HFFc6 (cell line): ENCODE measurements at places on chromosomes 5 and 9.

GRCh38 chr5:589173-589572 lies 23.0 kb upstream of the CEP72 start:
- H3K4me3 ChIP-seq, result no peak overlapping the region
- H3K36me3 ChIP-seq, result no peaks in the 10 kb centered on the region
- H3K27ac ChIP-seq, result no peak overlapping the region
- H3K4me1 ChIP-seq, result peaks cover 17% of the 10 kb centered on the region

- no peak overlapping the region for H3K4me3 ChIP-seq
- DNase-seq, result no peak
- peaks cover 9% of the 10 kb centered on the region; the same call in 1 of the 2 replicates for H3K4me1 ChIP-seq
- H3K36me3 ChIP-seq, result no peaks in the 10 kb centered on the region; the same call in 1 of the 2 replicates
Observed at GRCh38 chr9:118990949-118991348, 378.3 kb downstream of the BRINP1 start.

- peak; percentile 13 for DNase-seq
- H3K4me3 ChIP-seq, result no peak overlapping the region
- H3K27me3 ChIP-seq, result no peaks in the 10 kb centered on the region; the same call in none of the 2 replicates
- H3K4me1 ChIP-seq, result peaks cover 48% of the 10 kb centered on the region
Observed at GRCh38 chr5:144332265-144332664, 161.6 kb downstream of the KCTD16 start.

DNA sequence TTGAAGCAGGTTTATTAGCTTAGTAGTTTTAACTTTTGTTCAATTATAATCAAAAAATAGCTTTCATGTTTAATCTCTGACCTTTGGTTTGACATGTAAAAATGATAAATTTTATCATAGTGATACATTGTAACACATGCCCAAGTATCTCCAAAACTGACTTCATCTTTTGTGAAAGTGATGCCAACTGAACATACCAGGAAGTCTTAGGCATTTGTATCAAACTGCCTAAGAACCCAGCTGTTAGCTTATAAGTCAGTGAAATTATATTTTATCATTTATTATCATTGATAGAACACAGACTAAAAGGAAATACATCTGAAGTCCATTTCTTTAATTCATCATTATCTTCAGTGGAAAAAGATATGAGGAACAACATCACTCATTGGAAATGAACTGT lies 39.1 kb downstream of the NIPBL start:
- H3K4me1 ChIP-seq, result peaks cover 12% of the 10 kb centered on the region
- H3K27me3 ChIP-seq, result no peaks in the 10 kb centered on the region
- H3K4me3 ChIP-seq, result no peak overlapping the region
- peaks cover 8% of the 10 kb centered on the region; the same call in 1 of the 2 replicates for H3K36me3 ChIP-seq
- no peak overlapping the region for H3K27ac ChIP-seq

DNA sequence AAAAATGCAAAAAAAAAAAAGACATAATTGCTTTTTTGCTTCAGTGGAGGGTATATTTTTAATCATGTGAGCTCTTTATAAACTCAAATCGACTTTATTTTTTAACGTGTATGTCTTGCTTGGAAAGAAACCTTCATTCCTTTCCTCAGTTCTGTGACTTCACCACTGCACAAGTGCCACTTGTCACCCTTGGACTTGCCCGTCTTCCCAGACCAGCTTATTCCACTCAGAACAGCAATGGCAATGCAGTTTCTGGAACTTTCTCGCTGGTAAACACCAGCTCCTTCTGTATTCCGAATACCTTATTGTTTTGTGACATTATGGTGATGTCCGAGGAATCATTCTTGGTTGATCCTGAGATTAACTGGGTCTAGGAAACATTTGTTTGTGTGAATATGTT lies 440.5 kb upstream of the ADAMTS16 start:
- no peak overlapping the region for H3K27ac ChIP-seq
- H3K4me3 ChIP-seq, result no peak overlapping the region
- H3K4me1 ChIP-seq, result no peaks in the 10 kb centered on the region
- no peaks in the 10 kb centered on the region for H3K27me3 ChIP-seq

DNA sequence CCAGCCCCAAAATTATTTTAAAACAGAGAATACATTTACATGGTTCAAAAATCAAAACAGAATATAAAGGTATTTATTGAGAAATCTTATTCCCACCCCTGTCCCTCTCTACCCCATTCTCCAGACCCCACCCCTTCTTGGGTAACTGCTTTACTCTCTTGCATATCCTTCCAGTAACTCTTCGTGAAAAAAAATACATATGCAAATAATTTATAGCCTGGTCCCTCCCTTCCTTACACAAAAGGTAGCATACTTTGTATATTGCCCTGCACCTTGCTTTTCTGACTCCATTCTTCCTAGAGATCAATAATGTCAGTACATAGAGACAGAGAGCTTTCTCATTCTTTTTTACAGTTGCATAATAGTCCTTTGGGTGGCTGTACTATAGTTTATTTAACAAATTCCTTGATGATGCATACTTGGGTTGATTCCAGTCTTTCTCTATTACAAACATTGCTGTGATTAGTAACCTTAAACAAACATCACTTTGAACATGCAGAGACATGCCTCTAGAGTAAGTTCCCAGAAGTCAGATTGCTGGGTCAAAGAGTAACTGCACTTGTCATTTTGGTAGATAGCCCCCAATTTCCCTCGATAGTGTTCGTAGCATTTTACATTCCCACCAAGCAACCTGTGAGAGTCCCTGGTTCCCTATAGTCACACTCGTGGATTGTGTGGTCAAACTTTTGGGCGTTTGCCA lies 47.9 kb downstream of the STOM start:
- peaks cover 87% of the 10 kb centered on the region for H3K4me1 ChIP-seq
- peak; percentile 98 for DNase-seq
- H3K27ac ChIP-seq, result peak overlapping the region; percentile 91
- peak overlapping the region; percentile 64 for H3K4me3 ChIP-seq
- peaks cover 68% of the 10 kb centered on the region for H3K36me3 ChIP-seq
- peaks cover 8% of the 10 kb centered on the region for H3K27me3 ChIP-seq

GRCh38 chr5:43947935-43948334 lies 345.0 kb downstream of the NNT start:
- DNase-seq, result no peak
- no peaks in the 10 kb centered on the region for H3K36me3 ChIP-seq
- H3K27ac ChIP-seq, result no peak overlapping the region
- no peaks in the 10 kb centered on the region for H3K4me1 ChIP-seq
- no peaks in the 10 kb centered on the region for H3K27me3 ChIP-seq

GRCh38 chr9:93065135-93065720 lies 6.7 kb downstream of the SUSD3 start:
- no peaks in the 10 kb centered on the region for H3K36me3 ChIP-seq
- peaks cover 14% of the 10 kb centered on the region for H3K4me1 ChIP-seq
- DNase-seq, result no peak
- no peak overlapping the region for H3K4me3 ChIP-seq
- H3K27me3 ChIP-seq, result peaks cover 19% of the 10 kb centered on the region

DNA sequence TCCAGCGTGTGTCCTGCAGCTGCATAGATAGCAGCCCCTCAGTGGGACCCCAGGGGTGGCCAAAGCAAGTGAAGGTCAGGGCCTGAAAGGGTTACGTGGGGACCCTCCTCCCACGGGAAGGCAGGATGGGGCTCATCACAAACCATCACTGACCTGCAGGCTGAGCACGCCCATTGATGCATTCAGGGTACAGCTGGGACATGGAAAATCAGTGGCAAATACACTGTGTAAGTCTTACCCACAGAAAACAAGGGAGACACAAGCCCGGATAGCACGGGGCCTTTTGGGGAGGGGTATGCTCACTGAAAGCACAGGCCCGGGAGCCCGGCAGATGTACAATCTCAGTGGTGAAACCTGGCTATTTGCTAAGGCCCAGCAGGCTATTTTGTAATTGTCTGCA lies 49.1 kb downstream of the SEMA4D start:
- no peak overlapping the region for H3K27ac ChIP-seq
- no peaks in the 10 kb centered on the region for H3K4me1 ChIP-seq
- H3K27me3 ChIP-seq, result peaks cover 31% of the 10 kb centered on the region
- DNase-seq, result no peak

DNA sequence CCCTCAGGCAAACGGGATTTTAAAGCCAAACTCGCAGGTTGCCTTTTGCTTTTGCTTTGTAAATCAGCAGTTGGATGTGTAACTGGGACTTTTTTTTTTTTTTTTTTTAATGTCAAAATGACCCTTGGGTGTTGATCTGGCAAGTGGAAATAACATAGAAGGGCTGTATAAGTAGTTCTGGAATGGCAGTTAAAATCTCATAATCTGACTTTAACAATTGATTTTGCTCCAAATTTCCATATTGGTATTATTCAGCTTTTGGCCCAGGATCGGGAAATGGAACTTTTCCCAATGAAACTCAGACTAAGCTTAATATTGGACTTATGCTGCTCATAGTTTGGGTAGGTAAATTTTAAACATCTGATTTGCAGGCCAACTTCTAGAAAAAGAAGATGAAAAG lies 346.8 kb upstream of the NUDT12 start:
- H3K36me3 ChIP-seq, result no peaks in the 10 kb centered on the region
- no peaks in the 10 kb centered on the region for H3K27me3 ChIP-seq
- no peak for DNase-seq
- no peak overlapping the region for H3K27ac ChIP-seq
- H3K4me1 ChIP-seq, result no peaks in the 10 kb centered on the region
- H3K4me3 ChIP-seq, result no peak overlapping the region

GRCh38 chr5:41736641-41737040 lies 133.6 kb downstream of the OXCT1 start:
- peak; percentile 16 for DNase-seq
- H3K27ac ChIP-seq, result no peak overlapping the region
- H3K36me3 ChIP-seq, result peaks cover 11% of the 10 kb centered on the region; the same call in 1 of the 2 replicates
- peaks cover 4% of the 10 kb centered on the region; the same call in 1 of the 2 replicates for H3K4me1 ChIP-seq
- H3K27me3 ChIP-seq, result no peaks in the 10 kb centered on the region

DNA sequence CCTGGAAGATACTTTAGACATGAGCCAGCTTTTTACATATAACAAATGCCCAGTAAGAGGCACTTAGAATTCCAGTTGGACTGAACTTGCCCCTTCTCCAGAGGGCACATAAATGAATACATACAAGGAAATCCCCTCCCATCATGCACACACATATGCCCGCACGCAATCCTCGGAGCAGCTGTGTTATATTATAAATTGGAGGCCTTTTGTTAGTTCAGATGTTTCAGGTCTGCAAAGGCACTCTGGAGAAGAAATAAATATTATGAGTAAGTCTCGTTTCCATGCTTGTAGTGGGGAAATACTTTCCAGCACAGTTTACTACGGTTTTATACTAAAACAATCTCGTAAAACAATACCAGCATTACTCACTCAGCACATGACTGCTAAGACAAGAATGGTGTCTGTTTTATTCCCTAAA lies 17.6 kb upstream of the MUSK start:
- peaks cover 71% of the 10 kb centered on the region for H3K4me1 ChIP-seq
- peaks cover 9% of the 10 kb centered on the region for H3K36me3 ChIP-seq

- H3K4me1 ChIP-seq, result peaks cover 37% of the 10 kb centered on the region
- H3K27me3 ChIP-seq, result peaks cover 2% of the 10 kb centered on the region
- H3K27ac ChIP-seq, result no peak overlapping the region
- DNase-seq, result no peak
Observed at GRCh38 chr5:9601055-9601739, 29.0 kb downstream of the TAS2R1 start.

- no peaks in the 10 kb centered on the region for H3K36me3 ChIP-seq
- no peak for DNase-seq
- H3K4me3 ChIP-seq, result no peak overlapping the region
Observed at GRCh38 chr5:89236900-89237299, 353.9 kb upstream of the MEF2C start.

DNA sequence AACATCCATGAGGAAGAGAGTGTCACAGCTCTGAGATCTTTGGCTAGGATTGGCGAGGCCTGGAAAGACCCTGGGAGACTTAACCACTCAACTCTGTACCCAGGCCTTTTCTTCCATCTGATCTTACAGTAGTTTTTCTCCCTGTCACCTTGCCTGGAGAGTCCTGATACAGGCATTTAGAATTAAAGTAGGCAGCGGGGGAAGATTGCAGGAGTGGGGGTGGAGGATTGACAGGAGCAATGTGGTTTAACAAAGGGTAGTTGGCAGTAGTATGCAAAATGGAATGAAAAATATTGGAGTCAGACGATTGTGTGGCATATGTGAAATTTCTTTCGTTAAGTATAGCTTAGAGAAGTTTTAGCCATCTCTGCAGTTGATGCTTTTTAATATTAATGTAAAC lies 16.9 kb downstream of the TMEFF1 start:
- H3K4me3 ChIP-seq, result no peak overlapping the region
- H3K36me3 ChIP-seq, result no peaks in the 10 kb centered on the region
- no peak overlapping the region for H3K27ac ChIP-seq
- H3K4me1 ChIP-seq, result peaks cover 18% of the 10 kb centered on the region

DNA sequence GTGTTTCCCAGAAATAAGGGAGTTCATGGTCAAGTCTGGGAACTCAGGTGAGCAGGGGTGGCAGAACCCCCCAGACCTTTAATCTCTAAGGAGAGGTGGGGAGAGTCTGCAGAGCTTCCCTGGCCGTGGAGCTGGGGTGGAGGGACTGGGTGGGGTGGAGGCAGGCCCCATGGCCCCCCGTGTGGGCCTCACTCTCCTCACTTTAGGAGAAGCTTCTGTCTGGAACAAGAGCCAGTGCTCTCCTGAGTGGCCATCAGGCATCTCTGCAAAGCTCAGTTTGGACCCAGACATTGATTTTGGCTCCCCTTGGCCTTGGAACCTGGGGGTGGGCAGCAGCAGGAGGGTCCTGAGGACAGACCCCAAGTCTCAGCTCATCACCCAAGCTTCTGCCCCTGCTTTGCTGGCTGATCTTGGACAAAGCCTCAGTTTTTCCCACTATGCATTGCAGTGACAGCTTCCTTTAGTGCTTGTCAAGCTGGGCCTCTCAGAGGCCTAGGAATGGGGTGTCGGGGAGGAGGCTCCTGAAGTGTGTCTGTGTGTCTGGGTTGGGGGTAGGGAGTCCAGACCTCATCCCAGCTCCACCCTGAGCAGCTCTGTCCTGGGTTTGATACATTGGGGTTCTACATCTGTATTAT lies 3.5 kb upstream of the GBGT1 start:
- H3K4me1 ChIP-seq, result peaks cover 5% of the 10 kb centered on the region; the same call in 1 of the 2 replicates
- DNase-seq, result no peak
- peaks cover 21% of the 10 kb centered on the region for H3K27me3 ChIP-seq
- no peak overlapping the region for H3K4me3 ChIP-seq
- no peaks in the 10 kb centered on the region for H3K36me3 ChIP-seq

DNA sequence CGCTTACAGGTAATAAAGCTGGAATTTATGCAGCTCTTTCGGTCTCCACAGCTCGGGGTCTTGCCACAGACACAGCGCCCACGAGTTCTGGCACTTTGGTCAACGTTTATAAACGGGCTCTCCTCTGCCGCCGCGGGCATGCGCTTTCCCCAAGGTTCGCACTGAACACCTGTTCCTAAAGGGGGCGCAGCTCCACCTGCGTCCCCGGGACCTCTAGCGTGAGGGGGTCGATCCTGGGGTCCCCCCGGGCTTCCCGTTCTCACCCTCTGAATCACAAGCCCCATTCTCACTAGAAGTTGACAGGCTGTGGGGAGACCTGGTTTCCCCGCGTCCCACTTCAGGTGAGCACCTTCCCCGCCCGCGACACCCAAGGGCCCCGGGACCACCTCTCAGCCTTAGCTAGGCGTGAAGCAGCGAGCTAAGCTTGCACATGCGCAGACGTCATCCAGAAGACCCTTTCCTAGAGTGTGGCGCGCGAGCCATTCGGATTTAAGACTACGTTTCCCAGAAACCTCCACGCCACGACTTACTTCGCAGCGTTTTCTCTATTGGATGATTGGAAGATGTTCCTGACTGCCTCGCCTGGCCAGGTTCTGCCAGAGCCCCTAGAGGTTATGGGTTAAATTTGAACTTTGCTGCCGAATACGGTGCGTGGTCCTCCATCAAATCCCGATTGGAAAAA lies 21.3 kb upstream of the ZNF782 start:
- H3K36me3 ChIP-seq, result no peaks in the 10 kb centered on the region
- H3K27ac ChIP-seq, result no peak overlapping the region
- peak overlapping the region; percentile 84; the same call in 1 of the 2 replicates for H3K4me3 ChIP-seq
- no peak for DNase-seq
- H3K4me1 ChIP-seq, result peaks cover 17% of the 10 kb centered on the region
